Activated CD8-positive, alpha-beta memory T cell treated with anti-CD3 and anti-CD28 coated beads, Interleukin-2, amount 10 ng/mL, durations not matched to agents 7 days and 5 days (primary cell): ENCODE measurements at places on chromosomes 2 and 18. TPM values are rescaled to one million over a fixed set of nuclear protein-coding genes. Genes with fewer than 3 reads are reported as not detected.

The KCNJ13 gene
- not detected for total RNA-seq

The EPB41L3 gene
- 0.45 TPM for total RNA-seq

The IL18RAP gene
- total RNA-seq = 12.3 TPM

The CTAGE1 gene
- not detected for total RNA-seq

The CYP27A1 gene
- not detected for total RNA-seq

The OSBPL6 gene
- total RNA-seq = 2.9 TPM

The AFF3 gene
- total RNA-seq = 0.09 TPM

The TOGARAM2 gene
- total RNA-seq = 23.9 TPM
